ENCODE measurements at places on chromosomes 2 and 18. TPM values are rescaled to one million over a fixed set of nuclear protein-coding genes. Genes with fewer than 3 reads are reported as not detected.

DNA sequence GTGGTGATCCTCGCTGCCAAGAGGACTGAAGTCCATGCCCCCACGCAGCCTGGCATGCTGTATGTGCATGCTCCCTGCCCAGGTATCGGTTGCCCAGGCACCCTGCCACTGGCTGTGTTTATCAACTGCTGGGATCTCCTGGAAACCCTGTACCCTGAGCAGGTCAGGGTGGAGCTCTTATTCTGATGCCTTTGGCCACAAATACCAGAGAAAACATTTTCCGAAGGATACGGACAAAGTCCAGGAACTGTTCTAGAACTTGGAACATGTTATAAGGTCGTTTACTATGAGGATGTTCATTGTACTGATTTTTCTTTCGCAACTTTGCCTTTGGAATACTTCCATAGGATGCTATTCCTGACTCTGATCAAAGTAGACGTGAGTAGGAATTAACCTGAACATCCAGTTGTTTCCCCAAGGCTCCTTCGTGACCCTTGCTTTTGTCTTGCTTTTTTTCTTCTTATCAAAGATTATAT, 55.2 kb downstream of the TMEM17 start:
- DNase-seq = no peak
- H3K27ac ChIP-seq = no peak overlapping the region
- no peaks in the 10 kb centered on the region for H3K4me1 ChIP-seq

DNA sequence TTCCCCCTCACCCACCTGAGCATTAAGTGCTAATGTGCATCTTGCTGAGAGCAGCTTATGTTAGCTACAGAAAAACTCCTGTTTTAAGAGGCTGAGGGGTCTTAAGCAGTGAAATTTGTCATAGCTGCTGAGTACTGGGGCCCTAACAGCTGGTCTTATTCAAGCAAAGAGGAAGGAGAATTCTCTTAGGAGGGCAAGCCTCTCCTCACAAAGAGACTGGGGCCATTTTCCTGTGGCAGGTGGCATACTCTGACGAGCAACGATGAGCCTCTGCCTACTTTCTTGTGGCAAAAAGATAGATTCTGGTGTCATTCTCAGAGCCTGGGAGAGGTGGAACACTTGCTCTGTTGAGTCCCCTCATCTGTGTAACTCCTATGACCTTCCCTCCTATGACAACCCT, 53.2 kb downstream of the SPRED2 start:
- no peak overlapping the region for H3K27ac ChIP-seq
- no peak overlapping the region for H3K4me3 ChIP-seq
- H3K27me3 ChIP-seq = no peaks in the 10 kb centered on the region
- peaks cover 26% of the 10 kb centered on the region for H3K4me1 ChIP-seq

TM4SF20 gene
- total RNA-seq = not detected

DNA sequence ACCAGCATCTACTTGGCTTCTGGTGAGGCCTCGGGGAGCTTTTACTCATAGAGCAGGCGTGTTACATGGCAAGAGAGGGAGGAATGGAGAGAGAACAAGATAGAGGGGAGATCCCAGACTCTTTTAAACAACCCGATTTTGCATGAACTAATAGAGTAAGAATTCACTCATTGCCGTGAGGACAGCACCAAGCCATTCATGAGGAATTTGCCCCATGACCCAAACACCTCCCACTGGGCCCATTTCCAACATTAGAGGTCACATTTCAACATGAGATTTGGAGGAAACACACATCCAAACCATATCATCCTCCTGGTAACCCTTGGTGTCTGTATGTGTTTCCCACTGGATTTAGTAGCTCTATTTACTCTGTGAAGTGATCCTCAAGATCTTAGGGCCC, 249.9 kb upstream of the SP5 start:
- DNase-seq = no peak
- no peaks in the 10 kb centered on the region for H3K4me1 ChIP-seq
- H3K36me3 ChIP-seq = no peaks in the 10 kb centered on the region
- no peak overlapping the region for H3K4me3 ChIP-seq
- no peak overlapping the region for H3K27ac ChIP-seq

UCN gene
- 18.4 TPM for total RNA-seq

DNA sequence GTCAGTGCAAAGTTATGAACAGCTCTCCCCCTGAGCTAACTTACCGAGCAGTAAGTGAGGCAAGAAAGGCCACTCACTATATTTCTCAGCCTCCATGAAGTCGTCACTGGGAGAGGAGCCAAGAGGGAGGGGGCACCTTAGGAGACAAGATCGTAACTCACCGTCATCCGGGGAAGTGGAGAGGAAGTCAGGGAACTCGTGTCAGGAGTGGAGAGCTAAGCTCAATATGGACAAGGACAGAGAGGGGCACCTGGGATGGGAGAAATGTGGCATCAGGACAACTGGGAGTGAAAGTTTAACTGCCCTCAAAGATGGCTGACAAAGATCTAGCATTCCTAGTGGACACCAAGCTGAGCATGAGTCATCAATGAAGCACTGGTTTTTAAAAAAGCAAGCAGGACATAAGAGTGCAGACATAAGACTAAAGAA, 37.1 kb downstream of the BCL11A start:
- H3K27ac ChIP-seq = no peak overlapping the region
- DNase-seq = no peak
- no peaks in the 10 kb centered on the region for H3K27me3 ChIP-seq
- peaks cover 9% of the 10 kb centered on the region for H3K4me1 ChIP-seq
